Nasal cavity respiratory epithelium epithelial cell of viscerocranial mucosa (primary cell): ENCODE measurements at places on chromosomes 2 and 18. TPM values are rescaled to one million over a fixed set of nuclear protein-coding genes. Genes with fewer than 3 reads are reported as not detected.

Gene SLC23A3
- 0.68 and 3.8 TPM in 2 replicates for total RNA-seq

Gene AGXT
- total RNA-seq = not detected in 2 replicates

Gene TLX2
- total RNA-seq = not detected in 2 replicates

Gene NMUR1
- not detected in 2 replicates for total RNA-seq

Gene LYPD6
- 1.4 TPM in 2 replicates for total RNA-seq

Gene CRYBA2
- not detected in 2 replicates for total RNA-seq

Gene TMEM247
- total RNA-seq = not detected in 2 replicates

Gene STARD6
- 0.34 TPM in 1 of 2 replicates, not detected in the other for total RNA-seq

Gene TRIM43
- under 0.01 TPM in 1 of 2 replicates, not detected in the other for total RNA-seq

Gene NCKAP5
- total RNA-seq = 0.68 and 5.2 TPM in 2 replicates

Gene CFC1
- total RNA-seq = not detected in 2 replicates

Gene GORASP2
- 29.7 and 45.8 TPM in 2 replicates for total RNA-seq

Gene SCN1A
- total RNA-seq = 0.07 TPM in 1 of 2 replicates, not detected in the other

Gene DTNA
- 1.7 and 10.7 TPM in 2 replicates for total RNA-seq
